ENCODE measurements at places on chromosomes 11 and 22.

DNA sequence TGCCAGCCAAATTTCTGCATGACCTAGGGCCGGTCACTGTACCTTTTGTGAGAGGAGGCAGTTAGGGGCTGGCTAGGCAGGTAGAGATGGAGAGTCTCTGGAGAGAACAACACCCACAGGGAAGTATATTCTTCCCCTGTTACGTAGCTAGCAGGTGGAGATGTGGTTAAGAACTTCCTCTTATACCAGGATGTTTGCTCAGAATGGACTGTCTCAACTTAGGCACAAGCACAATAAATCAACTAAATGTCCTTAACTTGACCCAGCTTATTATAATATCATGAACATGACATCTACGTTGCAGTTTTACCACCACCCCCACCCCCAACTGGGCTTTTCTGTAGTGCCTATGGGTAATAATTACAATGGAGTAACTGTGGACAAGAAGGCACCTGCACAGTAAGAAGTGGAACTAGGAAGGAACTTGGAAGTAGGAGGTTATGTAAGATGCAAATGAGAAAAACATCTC lies 60.7 kb upstream of the MPEG1 start:
- DNase-seq, result no peak

GRCh38 chr11:15180212-15180792 lies 65.6 kb downstream of the INSC start:
- DNase-seq, result no peak

GRCh38 chr11:3823303-3823702 lies 14.9 kb downstream of the PGAP2 start:
- DNase-seq, result no peak

- DNase-seq, result no peak
Measured at GRCh38 chr22:23772315-23772648, 367 bp upstream of the MMP11 start.

GRCh38 chr22:38172832-38173640 lies 8.6 kb downstream of the PLA2G6 start:
- DNase-seq, result peak; percentile 22

DNA sequence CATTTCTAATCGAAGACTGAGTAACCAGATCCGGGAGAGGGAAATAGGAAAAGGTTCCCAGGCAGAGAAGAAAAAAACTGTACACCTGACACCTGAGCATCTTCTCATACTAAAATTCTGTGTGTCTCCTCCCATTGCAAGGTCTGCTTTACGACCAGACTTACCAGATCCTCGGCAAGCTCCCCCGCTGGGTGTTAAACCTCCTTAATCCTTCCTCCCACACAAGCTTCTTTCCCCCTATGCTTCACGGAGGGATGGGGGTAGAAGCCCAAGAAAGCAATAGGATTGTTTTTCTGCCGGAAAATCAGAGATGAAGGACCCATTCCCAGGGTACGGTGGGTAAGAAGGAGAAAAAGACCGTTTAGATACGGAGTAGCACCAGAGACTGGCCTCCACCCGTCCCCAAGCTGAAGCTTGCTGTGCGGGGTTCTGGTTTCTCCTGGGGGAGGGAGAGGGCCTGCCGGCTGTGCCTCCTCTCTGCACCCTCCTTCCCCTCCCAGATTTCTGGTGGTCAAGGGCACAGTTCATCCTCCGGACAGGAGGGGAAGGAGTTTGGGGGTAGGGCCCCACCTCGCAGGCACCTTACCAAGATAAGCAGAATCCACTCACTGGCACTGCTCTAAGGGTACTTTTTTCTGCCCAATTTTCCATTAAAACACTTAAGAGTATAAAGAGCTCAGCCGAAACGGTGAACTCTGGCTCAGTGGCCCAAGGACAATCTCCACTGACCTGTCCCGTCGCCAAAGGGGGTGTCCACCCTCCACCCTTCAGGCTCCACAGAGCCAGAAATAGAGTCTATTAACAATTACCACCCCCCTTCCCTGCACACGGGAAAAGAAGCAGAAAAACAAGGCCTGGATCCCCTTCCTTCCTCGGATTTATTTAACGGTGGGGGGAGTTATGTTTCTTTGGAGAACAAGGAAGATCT lies 1.2 kb downstream of the TOB2 start:
- DNase-seq, result peak; percentile 8

DNA sequence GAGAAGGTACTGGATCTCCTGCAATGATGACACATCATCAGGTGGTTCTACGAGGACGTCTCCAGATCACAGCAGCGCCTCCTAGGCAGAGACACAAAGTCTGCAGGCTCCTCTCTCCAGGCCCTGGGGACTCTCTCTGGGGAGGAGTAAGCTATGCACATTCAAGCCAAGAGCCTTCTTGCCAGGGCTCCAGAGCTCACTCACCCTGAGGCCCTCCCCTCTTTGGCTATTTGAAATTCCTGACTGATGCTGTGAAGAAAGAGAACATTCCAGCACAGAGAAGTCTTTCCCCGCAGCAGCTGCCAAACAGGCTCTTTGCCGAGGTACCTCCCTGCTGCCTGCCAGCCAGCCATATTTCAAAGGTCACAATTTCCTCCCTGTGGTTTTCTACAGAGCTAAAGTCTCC lies 204.9 kb downstream of the CSNK2A3 start:
- no peak for DNase-seq

DNA sequence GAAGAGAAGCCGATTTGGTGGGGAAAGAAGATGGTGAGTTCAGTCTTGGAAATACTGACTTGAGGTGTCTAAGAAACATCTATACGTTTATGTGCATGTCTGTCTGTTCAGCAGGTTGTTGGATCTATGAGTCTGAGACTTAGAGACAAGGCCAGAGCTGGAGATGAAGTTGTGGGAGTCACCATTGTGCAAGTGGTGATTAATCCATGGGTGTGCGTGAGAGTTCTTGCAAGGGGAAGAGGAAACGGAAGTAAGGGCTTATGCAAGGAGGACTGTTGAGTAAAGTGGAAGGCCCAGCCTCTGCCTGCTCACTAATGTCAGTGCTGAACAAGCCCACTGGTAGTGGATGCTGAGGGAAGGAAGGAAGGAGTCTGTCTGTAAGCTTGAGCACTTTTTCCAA lies 9.7 kb downstream of the TMEM45B start:
- DNase-seq, result no peak

DNA sequence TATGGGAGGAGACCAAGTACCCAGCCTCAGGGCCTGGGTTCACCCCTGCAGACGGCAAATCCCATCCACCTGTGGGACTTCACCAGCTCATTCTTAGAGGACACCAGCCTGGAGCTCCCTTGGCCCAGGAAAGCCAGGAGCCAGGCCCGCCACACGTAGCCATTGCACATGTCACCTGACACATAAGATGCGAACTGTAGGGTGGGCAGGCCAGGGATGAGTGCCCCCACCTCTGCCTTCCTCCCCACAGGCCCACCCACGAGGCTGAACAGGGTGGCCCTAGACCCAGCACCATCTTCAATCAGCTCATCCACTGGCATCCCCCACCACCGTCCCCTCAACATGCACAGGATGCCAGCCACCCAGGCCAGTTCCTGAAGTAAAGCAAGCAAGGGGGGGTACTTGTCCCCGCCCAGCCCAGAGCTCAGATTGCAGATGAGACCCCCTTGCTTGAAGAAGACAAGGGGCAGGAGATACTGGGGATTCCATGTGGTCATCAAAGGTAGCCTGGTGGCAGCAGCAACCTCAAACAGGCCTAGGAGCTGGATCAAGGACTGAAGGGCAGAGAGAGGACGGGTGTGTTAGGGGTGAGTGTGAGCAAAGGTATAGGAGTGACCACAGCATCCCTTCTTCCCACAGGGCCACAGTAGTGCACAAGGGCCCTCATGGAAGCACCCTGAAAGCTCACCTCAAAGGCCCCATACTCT lies 45.6 kb downstream of the IGLL5 start:
- no peak for DNase-seq

DNA sequence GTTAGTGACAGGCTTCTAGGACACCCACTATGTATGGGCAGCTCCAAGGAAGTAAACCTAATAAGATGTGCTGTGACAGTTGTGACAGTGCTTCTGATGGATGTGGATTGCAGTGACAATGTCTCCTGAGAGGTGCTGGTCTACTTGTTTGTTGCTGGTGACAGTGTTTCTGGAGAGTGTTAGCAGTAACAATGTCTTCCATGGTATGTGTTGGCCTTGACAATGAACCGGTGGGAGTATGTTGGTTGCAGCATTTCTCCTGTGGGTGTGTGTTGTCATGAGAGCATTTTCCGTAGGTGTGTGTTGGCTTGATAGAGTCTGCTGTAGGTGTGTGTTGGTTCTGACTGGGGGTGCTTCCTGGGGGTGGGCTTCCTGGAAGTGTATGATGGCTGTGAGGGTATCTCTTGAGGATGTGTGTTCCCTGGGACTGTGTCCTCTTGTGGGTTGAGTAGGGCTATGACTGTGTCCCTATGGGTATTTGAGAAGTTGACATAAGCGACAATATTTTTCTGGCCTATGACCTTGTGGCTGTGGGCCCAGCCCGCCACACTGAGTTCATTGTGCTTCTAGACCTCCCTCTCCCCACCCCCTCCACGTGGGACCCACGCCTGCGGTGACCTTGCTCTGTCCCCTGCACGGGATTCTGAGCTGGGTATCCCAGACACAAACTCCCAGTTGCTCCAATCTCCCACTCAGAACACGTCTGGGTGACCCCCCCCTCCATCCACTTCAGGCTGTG lies 1.2 kb downstream of the DCHS1 start:
- DNase-seq, result no peak

DNA sequence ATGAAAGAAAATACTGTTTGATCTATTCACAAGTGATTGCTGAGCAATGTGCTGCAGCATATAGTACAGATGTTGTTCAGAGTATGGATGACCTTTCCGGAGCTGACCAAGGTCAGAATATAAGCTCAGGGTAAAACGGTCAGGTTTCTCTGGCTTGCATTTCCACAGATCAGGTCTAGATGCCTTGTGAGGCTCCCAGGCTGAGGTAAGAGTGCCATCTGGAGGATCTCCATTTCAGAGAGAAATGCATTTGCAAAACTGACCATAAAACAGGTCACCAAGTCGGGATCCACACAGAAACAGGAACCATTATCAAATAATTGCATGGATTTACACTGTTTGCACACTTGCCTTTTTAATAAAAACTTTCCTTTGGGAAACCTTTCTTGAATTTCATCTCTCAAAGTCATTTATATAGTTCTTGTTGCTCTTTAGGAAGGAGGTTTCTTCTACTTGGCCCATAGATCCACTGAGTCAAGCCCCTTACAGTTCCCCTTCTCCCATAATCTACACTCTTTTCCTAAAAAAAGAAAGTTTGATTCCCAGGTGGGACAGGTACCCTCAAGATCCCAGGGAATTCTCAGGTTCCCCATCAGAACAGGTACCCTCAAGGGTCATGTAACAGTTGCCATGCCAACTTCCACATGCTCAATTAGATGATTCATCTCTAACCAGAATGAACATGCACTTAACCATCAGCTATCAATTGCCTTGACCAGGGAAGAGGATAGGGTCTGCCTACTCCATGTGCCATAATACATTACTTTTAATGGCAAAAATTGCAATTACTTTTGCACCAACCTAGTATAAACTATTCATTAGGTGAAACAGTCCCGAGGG lies 25.0 kb upstream of the TMPRSS5 start:
- DNase-seq, result no peak

GRCh38 chr11:9738116-9738515 lies 74.2 kb downstream of the SWAP70 start:
- DNase-seq, result no peak

DNA sequence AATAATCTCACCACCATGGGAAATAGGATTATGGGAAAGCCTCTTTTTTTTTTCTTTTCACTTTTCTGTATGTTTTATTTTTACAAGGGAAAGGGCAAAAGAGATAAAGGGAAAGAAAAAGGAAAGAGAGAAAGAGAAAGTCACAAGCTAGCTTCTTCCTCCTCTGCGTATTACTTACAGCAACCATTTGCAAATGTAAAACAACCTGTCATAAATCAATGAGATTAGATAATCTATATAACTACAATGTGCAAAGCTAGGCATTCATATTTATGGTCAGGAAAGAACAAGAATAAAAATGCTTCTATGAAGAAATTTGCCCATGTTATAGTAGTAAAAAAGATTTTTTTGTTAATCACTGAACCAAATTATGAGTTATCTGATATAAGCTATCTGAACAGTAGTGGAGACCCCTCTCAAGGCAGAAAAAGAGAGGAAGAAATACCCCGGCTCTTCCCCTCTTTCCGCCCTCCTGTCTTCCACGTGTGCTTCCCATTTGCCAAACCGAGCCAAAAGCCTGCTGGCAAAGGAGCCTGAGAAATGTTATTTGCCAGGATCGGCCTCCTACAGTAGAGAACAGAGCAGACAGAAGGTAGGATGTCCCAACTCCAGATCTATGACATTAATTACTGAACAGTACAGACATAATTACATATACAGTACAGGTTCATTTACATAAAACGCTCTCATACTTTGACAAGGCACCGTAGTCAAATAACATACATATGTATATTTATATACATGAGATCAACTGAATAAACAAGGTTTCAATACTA lies 50.2 kb downstream of the ARHGAP32 start:
- no peak for DNase-seq

DNA sequence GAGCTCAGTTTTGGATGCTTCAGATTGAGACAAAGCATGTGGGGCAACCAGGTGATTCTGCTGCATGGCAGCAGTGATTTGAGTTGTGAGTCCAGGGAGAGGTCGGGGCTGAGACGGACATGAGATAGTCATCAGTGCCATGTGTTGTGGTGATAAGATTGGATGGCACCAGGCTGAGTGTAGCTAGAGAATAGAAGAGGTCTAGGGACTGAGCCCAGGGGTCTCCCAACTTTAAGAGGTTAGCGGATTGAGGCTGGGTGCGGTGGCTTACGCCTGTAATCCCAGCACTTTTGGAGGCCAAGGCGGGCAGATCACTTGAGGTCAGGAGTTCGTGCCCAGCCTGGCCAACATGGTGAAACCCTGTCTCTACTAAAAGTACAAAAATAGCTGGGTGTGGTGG lies 6.3 kb upstream of the CTSD start:
- DNase-seq, result no peak

DNA sequence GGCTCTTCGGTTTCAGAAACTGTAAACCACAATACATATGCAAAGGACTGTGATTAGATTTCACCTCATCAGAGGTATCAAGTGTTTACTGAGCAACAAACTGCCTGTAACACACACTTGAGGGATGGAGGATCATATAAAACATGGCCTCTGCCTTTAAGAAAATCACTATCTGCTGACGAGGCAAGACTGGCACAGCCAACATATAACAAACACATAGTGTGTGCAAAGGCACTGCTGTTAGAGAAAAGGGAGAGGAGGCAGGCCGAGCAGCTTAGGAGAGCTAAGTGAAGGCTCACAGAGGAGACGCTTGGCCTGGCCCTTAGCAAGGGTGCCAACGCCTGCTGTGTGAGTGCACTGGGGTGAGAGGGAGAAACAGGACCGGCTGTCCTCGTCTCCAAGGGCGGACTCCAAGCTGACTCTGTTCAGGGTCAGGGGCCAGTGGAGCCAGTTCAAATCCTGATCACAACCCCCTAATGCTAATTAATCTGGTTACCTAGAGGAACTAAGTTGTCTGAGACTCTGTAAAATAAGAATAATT lies 48.2 kb downstream of the LRFN4 start:
- no peak for DNase-seq
